Stimulated activated CD4-positive, alpha-beta T cell treated with anti-CD3 and anti-CD28 coated beads, Interleukin-2, amount 100 ng/mL, for 24 hours (primary cell): ENCODE measurements at places on chromosomes 4 and X.

- DNase-seq = no peak
Observed at GRCh38 chrX:108126661-108127060, 35.1 kb downstream of the ATG4A start.

- DNase-seq = no peak
Observed at GRCh38 chrX:149248073-149248625, 257.0 kb downstream of the IDS start.

DNA sequence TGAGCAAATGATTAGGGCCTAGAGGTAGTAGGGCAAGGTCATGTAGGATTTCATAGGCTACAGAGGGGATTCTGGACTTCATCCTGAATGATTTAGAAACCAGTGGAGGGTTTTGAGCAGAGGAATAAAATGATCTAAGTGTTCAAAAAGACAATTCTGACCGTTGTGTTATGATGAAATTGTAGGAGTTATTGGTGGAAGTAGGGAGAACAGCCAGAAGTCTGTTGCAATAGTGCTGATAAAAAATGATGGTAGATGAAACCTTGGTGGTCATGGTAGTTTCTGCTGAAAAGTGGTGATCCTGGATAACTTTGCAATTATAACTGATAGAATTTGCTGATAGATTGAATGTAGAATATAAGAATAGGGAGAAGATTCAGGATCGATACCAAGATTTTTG, 60.2 kb downstream of the MID1IP1 start:
- no peak for DNase-seq

DNA sequence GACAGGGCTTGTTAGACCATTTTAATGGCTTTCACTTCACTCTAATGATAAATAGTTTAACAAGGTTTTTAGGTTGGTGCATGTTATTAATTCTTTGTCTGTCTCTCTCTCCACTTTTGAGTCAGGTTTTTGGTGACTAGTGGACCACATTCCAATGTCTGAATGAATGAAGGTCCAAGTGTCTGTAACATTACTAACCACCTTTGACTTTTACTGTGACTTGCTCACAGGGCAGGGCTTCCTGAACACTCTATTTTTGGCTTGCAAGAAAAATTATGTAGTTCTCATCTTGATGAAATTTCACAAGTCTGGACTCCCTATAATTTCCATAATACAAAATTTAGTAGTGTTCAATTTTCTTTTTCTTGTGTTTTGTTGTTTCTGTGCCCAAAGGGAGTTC, 78.9 kb upstream of the BMPR1B start:
- no peak for DNase-seq

- no peak for DNase-seq
Observed at GRCh38 chr4:54568184-54568583, 89.6 kb upstream of the KIT start.

- DNase-seq = no peak
Observed at GRCh38 chr4:15042529-15043167, 40.4 kb downstream of the CPEB2 start.

- DNase-seq = no peak
Observed at GRCh38 chrX:133297284-133297683, 79.1 kb upstream of the TFDP3 start.

DNA sequence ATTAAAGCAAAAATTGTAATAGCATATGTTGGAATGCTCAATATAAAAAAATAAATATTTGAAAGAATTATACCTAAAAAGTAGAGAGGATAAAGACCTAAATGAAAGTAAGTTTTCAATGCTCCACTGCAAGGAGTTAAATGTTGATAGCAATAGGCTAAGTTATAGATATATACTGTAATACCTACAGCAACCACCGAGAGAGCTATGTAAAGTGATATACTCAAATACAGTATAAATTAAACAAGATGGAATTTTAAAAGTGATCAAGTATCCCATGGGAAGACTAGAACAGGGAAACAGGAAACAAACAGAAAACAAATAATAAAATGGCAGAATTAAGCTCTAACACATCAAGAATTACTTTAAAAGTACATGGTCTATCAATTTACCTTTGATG, 73.9 kb downstream of the CASP3 start:
- DNase-seq = no peak

- DNase-seq = no peak
Observed at GRCh38 chr4:103076747-103077347, at the start of gene SLC9B2. TSS of gene SLC9B2 (minus strand) at chr4:103076761. CDS start at chr4:103067550, 9,211 bp downstream.

GRCh38 chr4:177667687-177668086, 225.4 kb upstream of the AGA start:
- no peak for DNase-seq

GRCh38 chrX:121863976-121864375, 816.6 kb downstream of the GLUD2 start:
- no peak for DNase-seq

DNA sequence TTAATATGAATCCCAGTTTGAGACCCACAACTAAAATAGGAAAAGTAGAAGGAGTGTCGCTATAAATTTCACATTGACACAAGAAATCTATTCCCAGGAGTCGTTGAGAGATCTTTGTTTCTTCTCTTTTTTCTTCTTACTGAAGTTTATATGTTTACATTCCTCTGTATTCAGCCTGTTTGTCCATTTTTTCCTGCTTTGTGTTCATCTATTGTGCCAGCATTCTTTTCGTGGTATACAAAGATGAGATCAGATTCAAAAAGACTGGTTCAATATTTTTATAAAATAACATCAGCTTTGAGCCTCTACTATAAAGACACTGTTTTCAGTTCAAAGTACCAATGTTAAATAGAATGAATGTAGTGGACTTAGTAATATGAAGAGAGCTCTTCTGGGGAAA, 95.4 kb upstream of the MYOZ2 start:
- no peak for DNase-seq

DNA sequence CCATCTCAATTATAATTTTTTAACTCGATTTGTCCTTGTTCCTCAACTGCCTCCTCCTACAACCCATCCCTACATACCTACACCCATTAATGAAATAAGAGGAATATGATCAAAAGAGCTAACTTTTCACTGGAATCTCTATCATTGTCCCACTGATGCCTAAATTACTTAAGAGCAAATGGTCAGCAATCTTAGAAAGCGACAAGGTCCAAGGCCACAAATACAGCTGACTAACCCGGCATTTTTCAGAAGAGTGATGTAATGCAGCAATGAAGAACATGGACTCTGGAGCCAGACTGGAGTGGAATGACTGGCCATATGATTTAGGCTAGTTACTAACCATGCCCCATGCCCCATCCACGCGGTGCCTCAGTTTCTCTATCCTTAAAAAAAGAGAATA, 56.2 kb downstream of the PPA2 start:
- DNase-seq = no peak

DNA sequence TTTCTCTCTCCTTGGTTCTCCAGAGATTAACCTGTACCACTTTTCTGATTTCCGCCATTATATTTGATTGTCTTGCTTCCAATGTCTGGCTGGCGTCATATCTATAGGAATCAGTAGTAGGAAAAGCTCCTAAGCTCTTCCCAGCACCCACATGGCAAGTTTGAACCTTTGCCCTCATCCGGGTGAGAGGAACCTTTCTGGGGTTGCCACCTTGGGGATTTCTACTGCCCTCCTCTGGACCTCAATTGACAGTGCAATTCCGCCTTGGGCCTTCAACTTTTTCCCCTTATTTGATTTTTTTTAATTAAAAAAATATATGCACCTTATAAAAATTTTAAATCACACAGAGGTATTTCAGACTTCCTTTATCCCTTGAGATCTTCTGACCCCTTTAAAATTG, 2.0 kb upstream of the CXorf66 start:
- no peak for DNase-seq
